ENCODE measurements at places on chromosomes 6 and 20.

DNA sequence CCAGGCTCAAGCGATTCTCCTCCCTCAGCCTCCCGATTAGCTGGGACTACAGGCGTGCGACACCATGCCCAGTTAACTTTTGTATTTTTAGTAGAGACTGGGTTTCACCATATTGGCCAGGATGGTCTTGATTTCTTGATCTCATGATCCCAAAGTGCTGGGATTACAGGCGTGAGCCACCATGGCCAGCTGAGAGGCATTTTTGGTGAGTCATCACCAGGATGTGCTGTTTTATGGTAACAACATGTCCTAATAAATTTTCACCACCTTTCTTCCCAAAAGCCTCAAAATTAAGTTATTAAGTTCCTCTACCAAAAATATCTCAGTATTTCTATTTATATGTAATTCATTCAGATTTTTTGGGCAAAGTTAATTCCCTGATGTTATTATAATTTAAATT lies 53.5 kb downstream of the COL21A1 start:
- no peak for DNase-seq

- no peak for DNase-seq
Observed at GRCh38 chr6:113351173-113351834, 505.8 kb upstream of the MARCKS start.

- no peak for DNase-seq
Observed at GRCh38 chr6:20744911-20745557, 210.8 kb downstream of the CDKAL1 start.

GRCh38 chr6:27545271-27546046 lies 72.6 kb upstream of the ZNF184 start:
- no peak for DNase-seq

- no peak for DNase-seq
Observed at GRCh38 chr20:46302106-46302505, 6.2 kb downstream of the CDH22 start.

All from thyroid gland (tissue), 4 donors.